ENCODE measurements at places on chromosomes 12 and 14. TPM values are rescaled to one million over a fixed set of nuclear protein-coding genes. Genes with fewer than 3 reads are reported as not detected.

Gene TGFB3
- total RNA-seq = 6.4 TPM

Gene VPS37B
- total RNA-seq = 63.3 TPM

Gene LIN7A
- 1.1 TPM for total RNA-seq

- H3K27ac ChIP-seq = no peak overlapping the region
- H3K4me3 ChIP-seq = no peak overlapping the region
- no peaks in the 10 kb centered on the region for H3K27me3 ChIP-seq
- no peaks in the 10 kb centered on the region for H3K4me1 ChIP-seq
These were observed 86.7 kb downstream of the BCL2L14 start for GRCh38 chr12:12157424-12157823.

DNA sequence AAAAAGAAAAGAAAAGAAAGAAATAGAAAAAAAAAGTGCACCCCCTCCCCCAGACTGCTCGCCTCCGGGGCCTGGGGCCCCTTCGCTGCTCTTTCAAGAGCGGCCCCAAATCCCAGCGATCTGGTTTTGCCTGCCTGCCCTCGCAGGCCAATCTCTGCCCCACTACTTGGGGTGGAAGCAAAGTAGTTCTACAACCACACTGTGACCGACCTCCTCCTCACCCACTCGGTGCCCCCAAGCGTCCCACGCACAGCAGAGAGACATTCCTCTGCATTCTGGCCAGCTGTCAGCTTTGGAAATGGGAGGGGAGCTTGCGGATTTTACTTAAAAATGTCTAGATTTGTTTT, 2.4 kb upstream of the TBX3 start:
- H3K27ac ChIP-seq = no peak overlapping the region
- H3K4me3 ChIP-seq = no peak overlapping the region
- peaks cover 20% of the 10 kb centered on the region for H3K4me1 ChIP-seq
- no peaks in the 10 kb centered on the region for H3K36me3 ChIP-seq
- peaks cover 37% of the 10 kb centered on the region for H3K27me3 ChIP-seq

GRCh38 chr14:73744175-73744867, 30.1 kb upstream of the PNMA1 start:
- H3K27ac ChIP-seq = peak overlapping the region; percentile 85
- DNase-seq = no peak
- peaks cover 100% of the 10 kb centered on the region for H3K4me1 ChIP-seq
- peaks cover 6% of the 10 kb centered on the region for H3K36me3 ChIP-seq
- H3K4me3 ChIP-seq = peak overlapping the region; percentile 1

Data from suprapubic skin (tissue), 4 donors.